NCI-H2029 (cell line): ENCODE measurements at places on chromosomes 13 and 19.

DNA sequence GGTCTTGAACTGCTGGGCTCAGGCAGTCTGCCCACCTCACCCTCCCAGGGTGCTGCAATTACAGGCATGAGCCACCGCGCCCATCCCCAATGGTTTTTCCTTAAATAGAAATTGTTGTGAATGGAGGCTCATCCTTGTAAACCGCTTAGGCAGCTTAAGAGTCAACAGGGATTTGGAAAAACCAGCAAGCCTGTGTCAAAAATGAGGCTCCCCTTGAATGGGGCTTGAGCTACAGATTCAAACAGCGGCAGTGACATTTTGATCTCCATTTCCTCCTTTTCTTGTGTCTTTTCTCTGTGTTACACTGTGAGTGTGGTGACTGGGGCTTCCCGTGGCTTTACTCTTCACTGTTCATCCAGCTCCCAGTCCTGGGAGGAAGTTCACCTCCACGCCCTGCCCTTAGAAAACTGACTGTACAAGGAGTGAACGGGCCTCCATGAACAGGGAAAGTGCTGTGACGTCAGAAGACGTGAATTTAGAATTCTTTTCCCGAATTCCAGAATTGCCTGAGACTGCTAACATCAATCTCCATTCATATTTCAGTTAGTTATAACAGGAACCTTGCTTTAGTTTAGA is 15.3 kb upstream of the RAB8A start:
- no peak for DNase-seq

DNA sequence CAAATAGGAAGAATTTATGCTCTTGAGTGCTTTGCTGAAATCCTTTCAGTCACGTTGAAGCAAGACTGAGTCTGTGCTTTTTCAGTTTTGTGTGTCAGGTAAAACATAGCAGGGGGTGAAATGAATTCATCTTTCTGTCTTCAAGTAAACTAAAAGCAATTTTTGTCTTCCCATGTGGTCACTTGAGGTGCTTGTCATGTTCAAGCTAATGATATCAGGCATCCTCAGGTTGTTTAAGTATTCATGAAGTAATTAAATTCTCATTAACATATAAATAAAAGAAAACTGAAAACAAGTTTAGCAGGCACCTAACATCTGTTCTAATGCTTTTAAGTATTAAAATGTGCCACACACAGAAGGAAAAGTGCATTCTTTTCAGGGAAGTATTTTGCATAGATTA is 2701.3 kb downstream of the PCDH9 start:
- no peak for DNase-seq

DNA sequence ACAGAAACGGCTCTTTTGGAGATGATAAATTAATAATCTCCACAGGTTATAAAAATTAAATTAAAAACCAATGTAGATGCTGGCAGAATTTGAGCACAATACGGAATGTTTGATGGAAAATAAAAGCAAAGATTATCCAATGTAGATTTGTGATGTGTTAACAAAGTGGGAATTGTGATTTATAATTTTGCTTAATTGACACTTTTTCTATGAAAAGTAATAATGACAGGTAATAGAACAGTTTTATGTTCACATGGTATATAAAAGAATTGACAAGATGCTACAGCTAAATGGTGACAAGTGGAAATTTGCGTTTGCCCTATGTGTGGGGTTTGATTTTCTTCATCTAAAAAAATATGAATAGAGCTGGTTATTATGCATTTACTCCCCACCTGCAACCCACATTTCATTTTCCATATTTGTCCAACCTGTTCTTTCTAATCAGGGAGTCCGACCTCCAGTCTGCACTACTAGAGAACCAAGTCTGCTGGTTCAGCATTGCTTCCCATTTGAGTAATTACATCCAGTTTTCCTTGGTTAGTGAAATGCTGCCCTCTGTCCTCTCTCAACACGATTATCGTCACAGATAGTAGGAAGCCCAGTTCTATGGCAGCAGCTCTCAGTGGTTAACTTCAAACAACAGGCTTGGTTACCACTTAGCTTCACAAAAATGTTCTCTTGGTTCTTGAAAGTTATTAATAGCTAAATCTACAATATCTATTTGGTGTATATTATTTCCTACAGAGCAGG is 61.4 kb upstream of the SLITRK1 start:
- DNase-seq = no peak

- no peak for DNase-seq
Observed at GRCh38 chr13:37488726-37489125, 109.8 kb downstream of the POSTN start.

DNA sequence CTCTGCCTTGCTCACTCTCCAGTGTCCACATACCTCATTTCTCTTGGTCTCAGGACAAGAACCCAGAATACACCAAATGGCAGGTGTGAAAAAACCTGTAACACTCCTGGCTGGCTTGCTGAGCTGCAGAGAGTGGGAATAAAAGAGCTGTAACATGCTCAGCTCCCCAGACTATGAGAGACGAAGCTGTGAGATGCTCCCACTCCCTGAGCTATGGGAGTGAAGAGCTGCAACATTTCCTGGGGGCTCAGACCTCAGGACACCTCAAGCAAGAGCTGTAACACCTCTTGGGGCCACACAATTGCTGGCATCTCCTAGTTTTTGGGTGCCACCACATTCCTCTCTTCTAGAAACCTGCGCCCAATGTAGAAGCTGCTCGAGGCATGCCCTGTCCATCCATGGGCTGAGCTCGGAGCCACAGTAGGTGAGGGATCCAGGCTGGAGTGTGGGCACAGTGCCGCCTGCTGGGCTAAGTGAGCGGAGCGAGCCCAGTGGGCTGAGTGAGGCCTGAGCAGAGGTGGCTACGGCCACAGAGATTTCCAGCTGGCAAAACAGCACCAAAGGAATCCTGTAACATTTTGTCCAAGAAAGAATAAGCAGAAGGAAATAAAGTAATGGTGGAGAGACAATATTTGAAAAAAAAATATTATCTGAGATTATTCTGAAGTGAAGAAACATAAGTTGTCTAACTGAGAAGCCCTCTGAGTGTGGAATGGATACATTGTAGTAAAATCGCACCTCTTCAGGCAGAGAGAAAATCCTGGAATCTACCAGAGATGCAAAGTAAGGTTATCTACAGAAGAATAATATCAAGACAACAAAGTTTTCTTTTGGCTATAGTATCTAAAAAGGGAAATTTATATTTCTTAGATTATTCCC is 186.2 kb upstream of the PCDH9 start:
- DNase-seq = no peak

DNA sequence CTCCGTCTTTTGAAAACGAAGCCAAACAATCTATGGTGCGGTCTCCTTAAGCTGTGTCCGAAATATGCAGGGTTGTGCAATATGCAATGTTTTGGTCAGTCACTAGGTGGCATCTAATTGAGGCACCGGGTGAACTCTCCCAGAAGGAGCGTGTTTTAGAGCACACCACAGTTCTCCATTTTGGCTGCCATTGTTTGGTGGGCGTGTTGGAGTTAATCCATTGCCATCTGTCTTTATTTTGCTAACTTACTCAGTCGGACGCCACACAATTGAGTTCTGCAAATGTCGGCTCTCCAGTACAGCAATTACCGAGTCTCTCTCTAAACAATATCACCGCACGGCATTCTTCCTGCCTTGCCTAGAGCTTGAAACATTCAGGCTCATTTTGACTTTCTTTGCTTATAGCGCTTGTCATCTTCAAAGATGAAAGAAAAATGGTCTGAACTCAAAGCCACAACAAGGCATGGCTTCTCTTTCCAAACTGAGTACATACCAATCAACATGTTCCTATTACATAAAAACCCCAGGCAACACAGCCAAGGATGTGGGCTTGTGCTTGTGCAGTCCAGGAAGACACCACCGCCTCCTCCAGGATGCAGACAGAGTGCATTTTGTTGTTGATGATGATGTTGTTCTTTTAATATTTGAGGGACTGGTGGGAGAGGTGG is 182.0 kb upstream of the SERP2 start:
- DNase-seq = no peak

DNA sequence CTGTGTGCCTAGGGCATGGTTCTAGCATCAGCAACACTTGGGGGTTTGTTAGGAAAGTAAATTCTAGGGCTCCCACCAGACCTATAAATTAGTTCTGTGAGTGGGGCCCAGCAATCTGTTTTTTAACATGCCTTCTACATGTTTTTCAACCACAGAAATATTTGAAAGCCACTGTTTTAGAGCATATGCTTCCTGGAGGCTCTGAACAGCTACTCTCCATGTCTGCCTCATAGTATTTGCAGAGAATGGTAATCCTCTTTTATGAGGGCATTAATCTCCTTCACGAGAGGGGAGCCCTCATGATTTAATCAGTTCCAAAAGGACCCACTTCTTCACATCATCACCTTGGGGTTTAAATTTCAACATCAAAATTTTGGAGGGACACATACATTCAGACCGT is 6.0 kb downstream of the SPATA13 start:
- no peak for DNase-seq

DNA sequence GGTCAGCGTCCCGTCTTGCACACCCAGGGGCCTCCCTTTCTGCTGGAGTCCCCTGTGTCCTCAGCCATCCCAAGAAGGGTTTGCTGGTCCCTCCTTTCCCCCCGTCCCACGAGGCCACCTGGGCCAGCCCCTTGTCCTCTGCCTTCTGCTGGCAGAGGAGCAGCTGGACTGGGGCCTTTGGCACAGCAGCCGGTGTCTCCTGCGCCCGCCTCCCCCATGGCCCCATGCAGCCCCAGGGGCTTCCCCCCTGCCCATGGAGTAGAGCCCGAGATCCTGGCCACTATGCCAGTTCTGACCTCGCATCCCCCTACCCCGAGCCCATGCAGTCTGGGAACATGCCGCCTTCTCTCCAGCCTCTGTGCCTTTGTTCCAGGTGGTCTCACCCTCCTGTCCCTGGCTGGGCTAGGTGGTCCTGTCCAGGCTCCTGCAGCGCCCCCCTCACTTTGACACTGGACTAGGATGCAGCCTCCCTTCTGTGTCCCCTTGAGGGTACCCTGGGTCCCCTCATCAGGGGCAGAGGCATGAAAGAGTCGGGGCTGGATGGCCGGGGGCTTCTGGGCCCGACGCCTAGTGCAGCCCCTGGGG is 5.7 kb upstream of the GARIN5A start:
- no peak for DNase-seq

DNA sequence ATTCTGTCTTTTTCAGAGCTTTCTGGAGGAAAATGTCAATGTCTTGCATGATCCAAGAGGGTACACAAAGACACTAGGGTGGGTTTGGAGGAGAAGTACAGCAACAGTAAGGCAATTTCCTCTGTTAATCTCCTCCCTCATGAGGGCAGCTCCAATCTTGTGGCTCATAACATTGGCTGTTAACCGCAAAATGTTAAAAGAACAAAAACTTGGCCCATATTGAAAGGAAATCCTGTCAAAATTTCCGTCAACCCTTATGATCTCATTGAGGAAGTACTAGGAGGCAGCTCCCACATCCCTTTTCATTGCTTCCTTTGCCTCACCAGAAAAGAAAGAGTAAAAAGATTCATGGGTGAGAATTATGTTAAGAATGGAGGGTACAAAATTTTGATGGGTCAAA is 11.6 kb downstream of the OXGR1 start:
- DNase-seq = no peak

GRCh38 chr13:90320664-90321063 is 1026.8 kb upstream of the MIR17HG start:
- no peak for DNase-seq

- DNase-seq = no peak
Observed at GRCh38 chr13:100484702-100485101, 103.9 kb downstream of the GGACT start.
